ENCODE measurements at places on chromosomes 6 and 20.

GRCh38 chr6:13272131-13273046, 55.9 kb downstream of the TBC1D7 start:
- DNase-seq: peak; percentile 91

GRCh38 chr6:138988469-138988834, 399 bp upstream of the REPS1 start:
- no peak for DNase-seq

DNA sequence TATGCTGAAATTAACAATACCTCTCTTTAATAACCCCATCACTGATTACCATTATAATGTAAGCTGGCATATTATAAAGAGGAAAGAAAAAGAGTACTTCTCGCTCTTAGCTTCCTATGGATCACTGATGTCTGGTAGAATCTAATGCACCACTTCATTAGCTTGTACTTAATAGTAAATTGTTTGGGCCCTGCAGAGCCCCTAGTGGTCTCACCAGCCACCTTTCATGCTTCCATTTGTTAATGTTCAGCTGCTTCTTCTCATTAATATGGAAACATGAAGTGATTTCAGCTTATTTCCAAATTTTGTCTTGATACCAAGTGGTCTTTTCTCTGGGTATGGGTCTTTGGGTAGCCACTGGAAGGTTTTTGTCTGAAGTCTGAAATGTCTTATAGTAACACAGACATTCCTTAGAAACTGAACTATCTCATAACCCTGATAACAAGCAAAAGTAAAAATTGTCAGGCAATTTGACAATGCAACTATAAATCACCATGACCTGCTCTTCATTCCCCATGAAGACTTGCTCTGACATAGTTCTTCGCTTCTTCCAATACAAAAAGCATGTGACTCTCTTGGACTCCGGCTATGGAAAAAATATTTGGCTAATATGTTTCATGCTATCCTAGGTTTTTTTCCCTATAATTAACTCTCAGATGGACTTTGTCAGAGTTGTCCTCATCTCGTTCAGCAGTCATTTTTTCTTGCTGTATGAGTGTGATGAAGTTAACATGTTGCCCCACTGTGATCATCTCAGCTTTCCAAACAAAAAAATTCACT, 395.8 kb upstream of the MARCKS start:
- no peak for DNase-seq

- no peak for DNase-seq
Observed at GRCh38 chr20:22501034-22501433, 83.3 kb downstream of the FOXA2 start.

DNA sequence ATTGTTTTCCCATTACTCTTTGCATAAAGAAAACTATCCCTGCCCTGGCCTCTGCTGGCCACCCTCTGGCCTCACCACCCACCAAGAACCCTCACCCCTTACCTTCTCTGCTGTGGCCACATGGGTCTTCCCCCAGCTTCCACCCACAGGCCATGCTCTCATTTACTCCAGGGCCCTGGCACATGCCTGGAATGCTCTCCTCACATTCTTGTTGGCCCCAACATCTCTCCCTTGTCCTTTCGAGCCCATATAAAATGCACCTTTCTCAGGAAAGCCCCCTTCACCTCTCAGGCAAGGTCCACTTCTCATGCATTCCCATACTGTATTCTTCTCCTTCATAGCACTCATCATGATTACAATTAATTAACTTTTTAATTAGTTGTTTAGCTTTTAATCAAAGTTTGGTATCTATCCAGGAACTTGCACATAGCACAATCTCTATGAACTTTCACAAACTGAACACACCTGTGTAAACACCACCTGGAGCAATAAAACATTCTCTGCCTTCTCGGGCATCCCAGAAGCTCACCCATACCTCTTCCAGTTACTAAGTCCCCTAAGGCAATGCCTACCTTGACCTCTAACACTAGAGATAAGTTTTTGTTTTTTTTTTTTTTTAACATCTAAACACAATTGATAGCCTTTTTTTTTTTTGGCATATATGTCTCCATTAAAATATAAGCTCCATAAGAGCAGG, 617.2 kb downstream of the PTPRT start:
- no peak for DNase-seq

- DNase-seq: no peak
Observed at GRCh38 chr6:168756009-168756634, 315.1 kb downstream of the SMOC2 start.

- no peak for DNase-seq
Observed at GRCh38 chr6:63677282-63677681, 41.7 kb downstream of the PHF3 start.

DNA sequence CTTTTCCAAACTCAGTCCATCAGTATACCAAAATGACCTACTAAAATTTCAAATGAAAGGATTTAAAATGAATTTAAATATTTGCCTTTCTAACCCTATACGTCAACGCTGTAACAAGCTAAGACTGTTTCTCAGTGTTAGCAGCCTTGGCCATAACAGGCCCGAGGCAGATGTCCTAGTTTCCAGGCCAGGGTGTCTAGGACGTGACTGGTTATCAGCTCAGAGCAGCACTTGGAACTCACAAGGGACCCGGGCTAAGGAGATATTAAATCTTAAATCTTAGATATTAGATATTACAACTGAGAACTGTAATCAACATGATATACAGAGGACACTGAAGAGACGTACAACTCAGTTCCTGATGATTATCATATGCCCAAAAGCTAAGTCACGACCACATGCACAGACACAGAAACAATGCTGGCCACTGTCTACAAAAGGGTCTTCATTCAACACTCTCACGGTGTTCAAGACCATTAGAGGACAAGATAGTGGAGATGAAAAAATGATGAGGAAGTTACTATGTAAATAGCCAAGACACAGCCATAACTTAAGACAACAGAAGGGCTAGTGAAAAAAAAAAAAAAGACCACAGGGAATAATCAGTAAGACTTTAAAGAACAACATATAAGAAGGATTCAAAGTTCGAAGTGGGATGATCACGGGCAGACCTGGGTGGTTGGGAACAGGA, at the start of gene CLDN20:
CLDN20 (plus strand) TSS at position 641 of the 691 bp plus-strand sequence. CDS start 11,707 bp downstream, outside the sequence.
- no peak for DNase-seq

DNA sequence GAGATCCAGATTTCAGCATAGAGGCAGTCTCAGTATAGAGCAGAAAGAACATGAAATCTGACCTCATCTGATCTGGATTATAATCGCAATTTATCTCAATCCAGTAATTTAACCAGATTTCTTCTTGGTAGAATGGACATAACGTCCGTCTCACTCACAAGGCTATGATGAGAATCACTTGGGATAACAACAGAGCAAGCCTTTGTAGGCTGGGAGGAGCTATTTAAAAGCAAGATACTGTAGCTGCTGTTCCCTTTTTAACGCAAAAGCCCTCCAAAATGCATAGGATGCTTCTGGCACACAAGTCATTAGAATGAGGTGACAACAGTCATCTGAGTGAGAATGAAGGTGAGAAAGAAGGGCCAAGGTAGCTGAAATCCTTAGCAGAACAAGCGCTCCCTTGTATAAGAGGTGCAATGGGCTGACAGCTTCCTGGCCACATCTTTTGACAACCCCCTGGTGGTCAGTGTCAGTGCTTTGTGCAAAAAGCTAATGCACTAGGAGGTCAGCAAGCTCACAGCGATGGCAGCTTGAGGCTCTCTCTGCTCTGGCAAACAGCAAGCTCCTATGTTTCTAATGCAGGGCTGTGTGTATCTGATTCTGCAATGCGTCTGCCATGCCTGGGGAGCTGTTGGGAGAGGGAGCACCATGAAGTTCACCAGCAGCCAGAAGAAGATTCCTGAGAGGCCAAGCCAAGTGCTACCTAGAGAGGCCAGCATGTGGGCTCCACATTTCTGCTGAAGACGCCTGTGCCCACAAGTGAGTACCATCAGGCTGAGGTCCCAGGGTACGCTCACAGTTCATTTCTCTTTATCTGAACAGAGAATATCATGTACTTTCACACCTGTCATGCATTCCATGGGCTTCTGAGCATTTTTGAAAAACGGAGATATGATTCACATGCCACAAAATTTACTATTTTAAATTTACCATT, 16.2 kb downstream of the METTL24 start:
- DNase-seq: peak; percentile 26

GRCh38 chr6:70874181-70874913, 82.5 kb downstream of the B3GAT2 start:
- DNase-seq: no peak

DNA sequence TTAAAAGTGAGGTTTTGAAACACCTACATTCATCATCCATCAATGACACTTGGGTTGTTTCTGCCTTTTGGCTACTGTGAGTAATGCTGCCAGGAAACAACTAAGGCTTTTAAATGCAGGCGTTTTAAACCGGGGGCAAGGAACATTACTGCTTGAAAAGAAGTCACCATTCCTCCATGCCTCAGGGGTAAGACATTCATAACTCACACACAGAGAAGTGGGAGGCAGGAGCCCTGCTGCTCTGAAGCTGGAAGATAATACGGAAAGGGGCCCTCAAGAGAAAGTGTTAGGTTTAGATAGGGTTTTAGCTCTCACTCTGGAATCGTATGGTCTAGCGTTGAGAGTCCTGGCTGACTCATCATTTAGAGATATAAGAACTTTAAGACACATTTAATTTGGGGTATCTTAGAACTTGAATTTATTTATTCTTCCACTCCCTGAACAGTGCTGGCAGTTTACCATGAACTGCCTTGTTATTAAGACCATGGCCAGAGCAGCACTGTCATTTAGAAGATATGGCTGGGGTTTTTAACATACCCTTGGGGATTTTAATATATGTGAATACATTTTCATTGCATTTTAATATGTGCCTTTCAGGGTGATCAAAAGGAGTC, 1.8 kb downstream of the TUBB1 start:
- DNase-seq: no peak

All from AML-193 (cell line).